ENCODE measurements at places on chromosomes 5 and 9.

DNA sequence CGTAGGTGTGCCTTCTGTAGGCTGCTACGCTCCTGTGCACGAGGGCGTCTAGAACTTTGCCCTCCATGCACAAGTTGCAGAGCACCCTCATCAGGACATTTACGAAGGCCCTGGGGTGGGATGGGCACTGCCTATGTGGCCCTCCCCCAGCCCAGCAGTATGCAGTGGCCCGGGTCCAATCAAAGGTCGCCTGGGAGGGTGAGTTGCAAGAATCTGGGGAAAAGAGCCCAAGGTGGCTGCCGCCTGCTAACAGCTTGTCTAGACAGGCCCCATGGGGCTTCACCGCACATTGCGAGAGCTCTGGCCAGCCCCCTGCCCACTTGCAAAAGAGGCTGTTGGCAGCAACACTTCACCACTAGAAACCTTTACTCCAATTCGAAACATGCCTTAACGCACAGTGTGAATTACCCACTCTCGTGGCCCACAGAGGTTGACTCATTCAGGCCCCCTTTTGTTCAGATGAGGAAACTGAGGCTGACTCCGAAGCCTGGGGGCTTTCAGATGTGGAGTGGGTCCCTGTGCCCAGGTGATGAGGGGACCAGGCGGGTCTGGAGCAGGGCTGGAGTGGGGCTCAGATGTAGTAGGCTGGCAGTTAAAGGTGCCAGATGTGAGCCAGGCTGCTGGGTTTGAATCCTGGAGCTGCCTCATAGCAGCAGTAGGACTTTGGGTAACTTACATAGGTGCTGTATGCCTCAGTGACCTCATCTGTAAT is 31.8 kb upstream of the IL17B start:
- no peak for DNase-seq

GRCh38 chr9:129465834-129466535 is 154.9 kb downstream of the C9orf50 start:
- no peak for DNase-seq

DNA sequence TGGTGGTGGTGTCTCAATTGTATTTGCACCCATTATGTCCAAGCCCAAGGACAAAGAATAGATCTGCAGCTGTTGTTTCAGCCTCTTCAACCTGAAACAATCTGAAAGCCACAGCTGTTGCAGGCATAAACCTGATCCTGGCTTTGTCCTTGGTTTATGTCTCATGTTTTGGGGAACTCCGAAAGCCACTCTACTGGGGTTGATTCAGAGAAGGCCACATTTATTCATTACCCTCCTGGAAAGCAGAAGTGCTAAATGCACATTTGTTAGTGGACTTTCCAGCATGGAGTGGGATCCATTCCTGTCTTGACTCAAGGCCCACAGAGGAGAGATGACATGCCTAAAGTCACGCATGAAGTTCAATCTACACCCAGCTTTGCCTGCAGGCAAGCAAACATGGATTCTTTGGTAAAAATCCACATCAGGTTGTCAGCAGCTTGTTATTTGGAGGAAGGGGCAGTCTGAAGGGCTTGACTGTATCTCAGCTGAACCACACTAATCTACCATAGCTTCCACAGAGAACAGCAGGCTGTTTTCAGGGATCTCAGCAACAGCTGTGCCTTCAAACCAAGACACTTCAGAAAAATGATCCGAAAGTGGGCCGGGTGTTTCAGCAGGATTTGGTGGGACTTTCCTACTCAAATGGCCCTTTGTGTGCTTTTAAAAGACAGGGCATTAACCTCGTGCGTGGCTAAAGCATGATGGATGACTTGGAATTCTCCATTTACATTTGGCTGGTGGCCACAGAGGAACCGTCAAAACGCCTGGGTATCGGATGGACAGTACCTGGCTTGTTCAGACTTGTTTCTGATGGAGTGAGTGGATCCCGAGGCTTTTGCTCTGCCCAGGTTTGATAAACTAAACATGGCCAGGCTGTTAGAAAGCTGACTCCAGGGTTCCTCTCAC is 36.2 kb upstream of the ADAM19 start:
- no peak for DNase-seq

DNA sequence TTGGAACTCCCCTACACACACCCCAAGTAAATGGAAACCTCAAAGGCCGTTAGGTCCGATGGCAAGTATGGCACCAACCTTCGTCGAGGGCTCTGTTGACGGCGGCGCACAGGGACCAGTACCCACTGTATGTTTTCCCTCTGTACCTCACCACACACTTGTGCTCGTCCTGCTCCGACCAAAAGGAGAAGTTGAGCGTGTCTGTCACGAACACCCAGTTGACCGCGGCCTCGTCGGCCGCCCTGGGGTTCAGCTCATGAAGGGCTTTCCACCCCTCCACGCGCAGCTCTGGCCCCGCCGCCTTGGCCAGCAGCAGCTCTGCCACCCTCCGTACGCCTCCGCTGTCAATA is 24.0 kb downstream of the HNRNPK start:
- no peak for DNase-seq

DNA sequence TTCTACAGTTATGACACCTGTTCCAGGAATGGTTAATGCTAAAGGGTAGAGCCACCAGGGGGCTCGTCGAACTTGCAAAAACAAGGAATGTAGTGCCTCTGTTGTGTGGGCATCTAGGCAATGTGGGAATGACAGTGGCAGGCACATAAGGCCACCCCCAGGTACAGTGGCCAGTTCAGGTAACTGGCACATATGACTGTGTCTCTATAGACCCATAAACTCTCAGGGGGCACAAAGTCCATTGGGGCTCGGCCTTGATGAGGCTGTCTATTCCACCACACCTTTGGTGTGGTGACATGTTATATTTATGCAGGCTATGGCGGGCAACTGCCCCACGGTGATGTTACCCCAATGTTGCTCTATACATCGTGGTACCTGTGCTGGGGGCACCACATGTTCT is 59.6 kb upstream of the FAM120A start:
- DNase-seq = no peak

DNA sequence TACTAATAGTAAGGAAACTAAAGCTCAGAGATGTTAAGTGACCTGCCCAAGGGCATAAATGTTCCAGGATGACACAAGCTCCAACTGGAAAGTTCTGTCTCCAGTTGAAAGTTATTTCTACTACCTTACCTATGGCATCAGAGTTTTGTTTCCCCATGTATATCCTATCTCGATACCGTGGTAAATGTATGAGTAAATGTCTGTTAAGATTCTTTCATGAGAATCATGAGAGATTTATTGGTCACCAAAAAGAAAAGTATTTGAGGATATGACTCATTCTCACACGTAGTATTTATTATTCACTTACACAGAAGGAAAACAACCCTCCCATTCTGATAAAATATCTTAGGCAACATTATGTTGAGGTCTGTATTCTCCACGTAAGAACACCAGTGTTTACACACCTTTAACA is 11.1 kb upstream of the SHOC1 start:
- DNase-seq = peak; percentile 55

- no peak for DNase-seq
Observed at GRCh38 chr5:138148811-138149210, 9.6 kb upstream of the NME5 start.

- DNase-seq = no peak
Observed at GRCh38 chr9:115553060-115553773, 435.3 kb upstream of the TNC start.

- no peak for DNase-seq
Observed at GRCh38 chr9:114806526-114806900, 674 bp upstream of the TNFSF15 start.

- DNase-seq = no peak
Observed at GRCh38 chr5:164672205-164672604, 1166.8 kb downstream of the MAT2B start.

DNA sequence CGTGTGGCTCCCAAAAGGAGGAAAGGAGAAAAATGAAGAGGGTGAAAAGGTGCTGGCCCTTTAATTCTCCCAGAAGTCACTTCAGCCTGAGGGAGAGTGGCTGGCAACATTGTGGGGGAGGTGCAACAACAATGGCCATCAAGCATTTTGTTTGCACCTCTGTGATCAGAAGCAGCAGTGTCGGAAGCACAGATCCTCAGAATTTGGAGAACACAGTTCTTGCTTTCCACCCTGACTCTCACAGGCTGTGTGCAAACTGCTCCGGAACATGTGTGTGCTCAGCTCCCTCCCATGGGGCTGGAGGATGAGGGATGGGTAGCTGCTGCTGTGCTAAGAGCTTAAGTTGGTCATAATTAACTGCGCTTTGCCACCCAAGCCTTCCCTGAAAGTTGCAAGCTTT is 127.1 kb downstream of the DPYSL3 start:
- DNase-seq = no peak

- no peak for DNase-seq
Observed at GRCh38 chr5:73626814-73627313, 868 bp downstream of the ARHGEF28 start.

DNA sequence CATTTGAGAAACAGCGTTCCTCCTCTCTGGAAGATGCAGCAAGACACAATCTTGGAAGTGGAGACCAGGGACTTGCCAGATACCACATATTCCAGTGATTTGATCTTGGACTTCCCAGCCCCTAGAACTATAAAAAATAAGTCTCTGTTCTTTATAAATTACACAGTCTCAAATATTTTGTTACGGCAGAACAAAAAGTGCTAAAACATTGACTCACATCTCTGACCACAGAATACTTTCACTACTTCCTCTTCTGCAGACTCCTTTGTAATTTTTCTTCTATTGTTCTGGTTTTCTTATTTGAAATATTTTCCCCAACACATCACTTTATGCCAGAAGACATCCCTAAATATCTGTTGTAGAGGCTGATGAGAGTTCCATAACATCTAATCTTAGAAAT is 706.1 kb upstream of the CDH18 start:
- no peak for DNase-seq

GRCh38 chr9:121616123-121616755 is 35.2 kb upstream of the DAB2IP start:
- no peak for DNase-seq

- no peak for DNase-seq
Observed at GRCh38 chr5:172403817-172404216, 50.5 kb downstream of the SH3PXD2B start.

- DNase-seq = no peak
Observed at GRCh38 chr9:82495884-82496777, 507.6 kb downstream of the SPATA31D1 start.

- DNase-seq = no peak
Observed at GRCh38 chr5:100502684-100503083, 32.5 kb upstream of the FAM174A start.

- no peak for DNase-seq
Observed at GRCh38 chr5:173677125-173677672, 60.7 kb upstream of the BOD1 start.

- no peak for DNase-seq
Observed at GRCh38 chr9:30103647-30104394, 2280.6 kb upstream of the ACO1 start.

DNA sequence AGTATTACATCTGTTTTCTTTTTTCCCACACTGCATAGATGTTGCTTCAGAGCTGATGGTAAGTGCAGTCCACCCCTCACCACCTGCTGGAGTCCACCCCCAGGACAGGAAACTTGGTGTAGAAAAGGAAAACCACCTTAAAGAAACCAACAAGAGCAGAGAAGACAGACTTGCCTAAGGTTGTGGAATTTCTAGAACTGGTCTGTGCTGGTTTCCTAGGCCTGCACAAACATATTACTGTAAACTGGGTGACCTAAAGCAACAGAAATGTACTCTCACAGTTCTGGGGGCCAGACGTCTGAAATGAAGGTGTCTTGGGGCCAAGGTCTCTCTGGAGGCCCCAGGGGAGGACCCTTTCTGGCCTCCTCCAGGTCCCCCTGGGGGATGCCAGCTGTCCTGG is 293.4 kb upstream of the IRX1 start:
- DNase-seq = no peak

DNA sequence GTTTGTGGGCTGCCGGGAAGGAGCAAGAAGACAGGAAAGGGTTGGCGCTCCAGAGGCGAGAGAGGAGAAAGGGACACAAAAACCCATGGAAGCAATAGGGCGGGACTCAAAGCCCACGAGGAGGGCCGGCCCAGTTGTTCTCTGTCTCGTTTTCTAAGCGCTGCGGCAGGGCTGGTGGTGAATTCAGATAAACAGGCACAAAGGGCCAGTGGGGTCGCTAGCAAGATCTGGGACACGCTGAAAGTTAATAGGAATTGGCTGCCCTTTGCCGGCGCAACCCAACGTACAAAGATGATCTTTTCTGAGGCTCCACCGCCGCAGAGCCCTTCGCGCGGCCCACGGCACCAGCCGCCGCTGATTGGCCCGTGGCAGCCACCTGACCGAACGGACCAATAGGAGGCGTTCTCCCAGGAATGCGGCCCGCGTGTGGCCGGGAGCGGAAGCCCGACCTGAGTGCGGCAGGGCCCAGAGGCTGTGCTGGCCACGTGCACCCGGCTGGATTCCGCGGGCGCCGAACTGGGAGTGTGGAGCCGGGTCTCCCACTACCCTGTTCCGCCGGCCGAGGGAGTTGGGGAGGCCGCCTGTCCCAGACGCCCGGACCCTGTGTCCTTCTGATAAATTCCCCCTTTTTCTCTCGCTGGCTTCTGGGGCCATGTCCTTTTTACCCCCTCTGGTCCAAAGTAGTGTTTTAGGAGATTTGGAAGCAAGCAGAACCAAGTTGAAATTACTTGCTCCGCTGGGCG is 16.8 kb upstream of the NSD1 start:
- DNase-seq = no peak

DNA sequence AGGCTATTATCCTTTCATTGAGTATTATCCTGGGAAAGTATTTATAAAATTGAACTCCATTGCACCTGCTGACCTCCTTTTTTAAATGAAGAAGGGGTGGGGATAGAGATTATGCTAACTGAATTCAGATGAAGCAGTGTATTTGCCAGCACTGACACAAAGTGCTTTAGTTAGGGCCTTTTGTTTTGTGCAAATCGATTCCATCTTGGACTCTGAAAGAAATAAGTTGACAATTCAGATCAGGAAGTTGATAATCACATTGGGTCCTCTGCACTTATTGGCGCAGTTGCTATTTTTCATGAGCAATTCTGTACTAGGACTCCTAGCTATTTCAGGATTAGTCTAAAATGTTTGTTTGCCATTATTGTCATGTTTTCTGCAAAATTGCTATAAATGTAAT is 101.6 kb upstream of the FSD1L start:
- DNase-seq = no peak

DNA sequence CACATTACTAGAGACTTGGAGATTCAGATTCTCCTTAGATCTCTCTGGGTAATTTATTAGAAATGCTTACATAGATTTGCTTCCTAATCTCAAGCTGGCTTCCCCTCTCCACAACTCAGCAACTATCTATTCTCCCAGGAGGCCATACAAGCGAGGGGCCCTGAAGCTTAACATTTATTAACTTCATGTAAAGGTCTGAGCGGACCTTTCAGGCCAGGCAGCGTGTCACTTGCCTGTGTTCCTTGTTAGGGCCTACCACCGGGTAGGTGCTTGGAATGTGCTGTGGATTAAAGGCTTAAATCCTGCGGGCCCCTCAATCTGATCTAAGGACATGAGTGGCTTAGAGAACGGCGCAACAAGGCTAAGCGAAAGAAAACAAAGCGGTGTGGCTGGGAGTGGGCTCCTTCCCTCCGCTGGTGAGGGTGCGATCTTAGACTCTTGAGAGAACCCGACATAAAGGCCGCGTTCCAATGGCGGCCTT is 712 bp upstream of the HSPA4 start:
- no peak for DNase-seq
